ENCODE measurements at places on chromosomes 3 and 15.

GRCh38 chr15:53448232-53449015, 311.0 kb downstream of the WDR72 start:
- no peak for DNase-seq

GRCh38 chr3:43867436-43868072, 176.8 kb downstream of the ABHD5 start:
- DNase-seq: no peak

GRCh38 chr15:51321316-51321715, 17.1 kb downstream of the CYP19A1 start:
- no peak for DNase-seq

DNA sequence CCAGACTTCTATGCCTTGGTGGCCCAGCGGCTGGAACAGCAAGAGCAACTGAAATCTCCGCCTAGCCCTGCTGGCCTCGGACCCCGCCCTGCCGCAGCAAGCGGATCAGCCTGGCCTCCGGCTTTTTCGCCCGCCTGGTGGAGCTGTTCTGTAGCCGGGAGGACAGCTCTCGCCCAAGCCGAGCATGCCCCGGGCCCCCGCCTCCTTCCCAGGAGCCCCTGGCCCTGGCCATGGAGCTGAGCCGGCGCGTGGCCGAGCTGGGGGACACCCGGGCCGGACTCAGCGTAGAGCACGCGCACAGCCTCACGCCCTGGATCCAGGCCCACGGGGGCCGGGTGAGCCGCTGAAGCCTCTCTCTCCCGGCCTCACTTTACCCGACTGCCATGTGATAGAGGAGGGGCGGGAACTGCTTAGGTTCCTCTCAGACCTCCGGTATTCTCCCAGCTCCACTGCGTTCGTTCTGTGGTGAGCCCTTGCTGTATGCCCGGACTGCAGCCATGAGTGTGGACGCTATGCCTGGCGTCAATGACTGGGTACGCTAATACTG, 24.1 kb upstream of the MRPL3 start:
- DNase-seq: no peak

DNA sequence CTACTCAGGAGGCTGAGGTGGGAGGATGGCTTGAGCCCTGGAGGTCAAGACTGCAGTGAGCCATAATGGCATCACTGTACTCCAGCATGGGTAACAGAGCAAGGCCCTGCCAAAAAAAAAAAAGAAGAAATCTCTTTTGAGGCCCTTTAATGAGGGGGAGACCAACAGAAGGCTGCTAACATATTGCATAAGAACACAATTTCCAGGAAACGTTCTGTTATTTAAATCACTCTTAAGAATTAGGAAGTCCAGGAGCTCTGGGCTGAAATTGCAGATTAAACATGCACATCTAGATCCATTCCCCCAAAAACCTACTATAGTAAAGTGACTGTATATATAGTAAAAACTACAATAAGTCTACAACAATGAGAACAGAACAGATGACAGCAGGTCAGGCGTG, 16.1 kb upstream of the BLM start:
- no peak for DNase-seq
